ENCODE measurements at places on chromosomes 5 and 9. TPM values are rescaled to one million over a fixed set of nuclear protein-coding genes. Genes with fewer than 3 reads are reported as not detected.

GRCh38 chr9:32581512-32582143 lies 8.7 kb upstream of the NDUFB6 start:
- DNase-seq, result peak; percentile 78

DNA sequence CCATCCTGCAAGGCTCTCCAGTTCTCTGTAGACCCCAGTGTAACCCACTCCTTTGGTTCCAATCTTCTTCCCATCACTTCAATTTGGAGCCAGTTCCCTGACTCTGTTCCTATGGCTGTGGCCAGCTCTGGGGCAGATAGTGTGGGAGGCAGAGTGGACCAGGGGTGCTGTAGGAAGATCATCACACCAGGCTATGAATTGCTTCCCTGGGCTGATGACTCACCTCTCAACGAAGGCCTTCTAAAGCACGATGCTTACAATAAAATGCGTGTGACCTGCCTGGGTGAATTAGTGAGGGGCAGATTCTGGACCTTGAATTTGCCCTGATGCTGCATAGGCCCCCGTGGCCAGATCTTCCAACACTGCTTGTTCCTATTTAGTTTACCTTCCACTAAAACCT lies 289.7 kb downstream of the FBXL7 start:
- no peak for DNase-seq

DNA sequence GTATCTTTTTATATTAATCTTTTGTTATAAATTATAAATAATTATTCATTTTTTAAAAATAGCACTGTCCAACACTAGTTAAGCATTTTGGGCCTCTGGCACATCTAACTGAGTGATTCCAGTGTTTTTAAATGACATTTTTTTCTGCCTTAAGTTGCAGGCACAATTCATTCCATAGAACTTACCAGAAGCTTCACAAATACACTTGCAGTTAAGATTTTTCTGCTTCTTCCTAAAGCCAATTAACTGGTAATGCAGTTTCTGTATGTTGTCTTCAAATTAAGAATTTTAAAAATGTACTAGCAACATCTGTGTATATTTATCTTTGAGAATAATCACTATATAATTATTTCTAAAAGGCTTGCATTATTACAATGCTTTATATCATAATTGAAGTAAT lies 11.2 kb upstream of the NFIB start:
- DNase-seq, result no peak

SCAI gene
- 2.8 TPM for polyA plus RNA-seq
